ENCODE measurements at places on chromosomes 3 and 15. TPM values are rescaled to one million over a fixed set of nuclear protein-coding genes. Genes with fewer than 3 reads are reported as not detected.

The GOLGA6L4 gene
- total RNA-seq = 0.42 TPM

The ADCY5 gene
- not detected for total RNA-seq

The SLC6A20 gene
- 0.10 TPM for total RNA-seq

The TGM5 gene
- not detected for total RNA-seq

The TTLL13 gene
- 0.31 TPM for total RNA-seq

The HESX1 gene
- 0.52 TPM for total RNA-seq

The RETNLB gene
- not detected for total RNA-seq

The VGLL3 gene
- total RNA-seq = under 0.01 TPM

The LINGO1 gene
- not detected for total RNA-seq

The PCYT1A gene
- total RNA-seq = 73.5 TPM

The GABRR3 gene
- under 0.01 TPM for total RNA-seq

The SNTN gene
- total RNA-seq = not detected

The SCN11A gene
- under 0.01 TPM for total RNA-seq

The TRH gene
- total RNA-seq = 0.10 TPM

The SERPINI1 gene
- total RNA-seq = 2.5 TPM
